Stimulated activated CD4-positive, alpha-beta T cell treated with anti-CD3 and anti-CD28 coated beads, Interleukin-12 subunit alpha, Interleukin-12 subunit beta, amount 100 ng/mL, for 4 hours (primary cell): ENCODE measurements at places on chromosomes 16 and 17.

DNA sequence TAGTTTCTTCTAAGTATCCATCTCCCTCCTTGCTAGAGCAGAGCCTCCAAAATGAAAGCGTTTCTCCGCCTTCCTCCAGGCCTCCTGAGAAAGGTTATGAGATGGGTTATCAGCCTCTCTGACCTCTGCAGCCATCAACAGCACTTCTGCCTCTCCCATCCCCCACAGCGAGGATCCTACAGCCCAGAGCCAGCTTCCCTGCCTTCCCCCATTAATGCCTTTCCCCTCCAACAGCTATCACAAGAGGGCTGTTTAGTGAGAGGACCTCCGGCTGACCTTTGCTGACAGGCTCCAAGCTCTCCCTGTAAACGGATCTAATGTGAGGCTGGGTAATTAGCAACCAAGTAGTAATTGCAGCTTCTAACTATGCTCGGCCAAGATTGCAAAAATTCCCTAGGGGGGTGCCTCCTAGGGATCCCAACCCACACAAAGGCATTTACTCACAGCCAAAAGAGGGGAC is 55.8 kb downstream of the ZFHX3 start:
- no peak for DNase-seq

GRCh38 chr17:50993544-50993943 is 127.1 kb downstream of the SPAG9 start:
- DNase-seq, result no peak

- no peak for DNase-seq
These were observed 85.1 kb downstream of the TNFRSF13B start for GRCh38 chr17:16886655-16887322.

- no peak for DNase-seq
These were observed 147.9 kb downstream of the MAF start for GRCh38 chr16:79452671-79453070.

GRCh38 chr17:75011401-75012095 is 922 bp upstream of the MRPL58 start:
- DNase-seq, result no peak

GRCh38 chr16:57501492-57501891 is 15.2 kb upstream of the DOK4 start:
- DNase-seq, result no peak

DNA sequence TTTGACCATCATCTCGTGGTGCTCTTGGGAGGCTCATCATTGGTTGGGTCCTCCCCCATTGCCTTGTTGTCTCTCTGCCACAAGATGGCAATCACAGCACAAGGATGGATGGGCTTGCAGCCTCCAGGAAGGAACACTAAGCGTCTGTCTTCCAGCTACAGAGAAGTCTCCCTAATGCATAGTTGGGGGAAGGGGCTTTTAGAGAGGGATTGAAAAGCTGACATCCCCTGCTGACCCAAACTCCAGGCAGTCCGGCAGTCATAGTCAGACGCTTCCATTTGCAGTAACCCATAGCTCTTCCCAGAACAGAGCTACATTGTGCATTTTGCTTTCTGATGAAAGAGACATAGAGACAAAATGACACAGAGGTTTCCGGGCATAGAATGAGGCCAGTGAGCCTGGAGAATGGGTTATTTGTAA is 111.4 kb downstream of the UTP18 start:
- DNase-seq, result peak; percentile 15

DNA sequence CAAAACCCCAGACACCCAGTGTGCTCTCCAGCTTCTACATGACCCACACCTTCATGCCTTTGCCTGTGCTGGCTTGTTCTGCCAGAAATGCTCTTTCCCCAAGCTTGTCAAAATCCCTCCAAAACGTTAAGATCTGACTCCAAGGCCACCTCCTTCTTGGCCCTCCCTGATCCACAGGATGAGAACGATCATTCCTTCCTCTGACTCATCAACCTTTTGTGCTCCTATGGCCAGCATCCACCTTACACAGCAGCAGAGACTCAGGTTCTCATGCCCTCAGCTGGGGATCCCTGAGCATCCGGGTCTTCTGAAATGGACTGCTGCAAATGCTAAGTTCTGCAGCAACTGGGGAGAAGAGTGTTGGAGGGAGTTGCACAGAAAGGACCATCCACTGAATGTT is 2.9 kb downstream of the ZBTB4 start:
- DNase-seq, result no peak

GRCh38 chr16:17018585-17018939 is 452.2 kb downstream of the XYLT1 start:
- no peak for DNase-seq

- no peak for DNase-seq
These were observed 31.0 kb downstream of the SOX9 start for GRCh38 chr17:72151565-72152386.

- DNase-seq, result no peak
These were observed 470 bp upstream of the GGT6 start for GRCh38 chr17:4560837-4561256.

- DNase-seq, result no peak
These were observed 2.8 kb upstream of the PYCR1 start for GRCh38 chr17:81939881-81940385.

GRCh38 chr16:51071326-51071725 is 79.7 kb downstream of the SALL1 start:
- no peak for DNase-seq

- no peak for DNase-seq
These were observed 26.9 kb downstream of the ZNRF1 start for GRCh38 chr16:75025761-75026160.

- DNase-seq, result no peak
These were observed 932 bp downstream of the ZNF267 start for GRCh38 chr16:31874366-31875111.

GRCh38 chr17:416293-417206 is 63.9 kb upstream of the RPH3AL start:
- no peak for DNase-seq

GRCh38 chr17:7224661-7225111 is 4.9 kb downstream of the ACADVL start:
- DNase-seq, result no peak

DNA sequence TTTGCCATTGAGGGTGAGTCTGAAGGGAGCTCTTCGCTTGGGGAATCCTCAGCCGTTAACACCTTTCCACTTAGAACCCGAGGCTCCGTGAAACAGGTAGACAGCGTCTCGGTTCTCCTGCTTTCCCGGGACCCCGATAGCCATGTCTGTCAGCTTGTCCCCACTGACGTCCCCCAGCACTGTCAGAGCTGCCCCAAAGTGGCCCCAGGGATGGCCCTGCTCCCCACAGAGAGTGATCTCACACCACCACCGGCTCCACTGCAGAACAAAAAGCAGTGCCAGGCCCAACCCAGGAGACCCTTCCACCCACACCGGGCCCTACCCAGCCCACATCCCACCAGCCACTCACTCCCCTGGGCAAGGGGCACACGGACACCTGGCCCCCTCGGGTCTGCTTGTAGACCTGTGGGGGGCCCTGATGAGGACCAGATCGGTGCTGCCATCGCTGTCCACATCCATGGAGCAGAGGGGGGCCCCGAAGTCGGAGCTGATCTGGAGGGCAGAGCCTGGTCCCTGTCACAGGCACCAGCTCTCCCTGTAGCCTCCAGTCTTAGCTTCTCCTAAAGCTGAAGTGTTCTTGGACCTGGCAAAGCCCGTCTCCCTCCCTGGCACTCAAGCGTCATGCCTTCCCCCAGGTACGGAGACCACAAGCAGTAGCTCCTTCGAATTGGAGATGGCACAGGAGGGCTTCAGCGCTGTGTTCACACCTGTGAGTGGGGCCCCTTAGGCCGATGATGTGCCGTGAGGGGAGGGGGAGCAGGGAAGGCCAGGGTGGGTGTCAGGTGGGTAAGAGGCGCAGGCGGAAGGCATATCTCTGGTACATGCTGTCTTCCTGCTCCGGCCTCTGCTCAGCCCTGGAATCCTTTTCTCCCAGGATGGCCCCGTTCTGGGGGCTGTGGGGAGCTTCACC is 6.5 kb downstream of the ITGAX start:
- no peak for DNase-seq

GRCh38 chr17:74267987-74268499 is 6.0 kb upstream of the DNAI2 start:
- no peak for DNase-seq

DNA sequence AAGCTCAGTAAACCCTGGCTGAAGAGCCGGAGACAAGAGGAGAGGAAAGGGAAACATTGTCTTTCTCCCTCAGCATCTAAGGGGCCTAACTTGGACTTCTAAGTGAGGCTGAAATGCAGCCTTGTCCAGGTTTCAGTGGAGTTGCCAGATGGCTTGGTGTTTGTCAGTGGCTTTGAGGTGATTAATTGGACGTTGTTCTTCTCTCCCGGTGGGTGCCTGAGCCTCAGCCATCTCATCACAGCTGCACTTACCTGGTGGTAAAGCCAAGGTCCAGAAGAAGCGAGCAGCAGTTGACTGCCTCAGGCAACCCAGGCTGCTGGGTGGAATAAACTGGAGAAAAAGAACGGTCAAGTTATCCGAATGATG is 202.2 kb upstream of the NLRP1 start:
- DNase-seq, result no peak

DNA sequence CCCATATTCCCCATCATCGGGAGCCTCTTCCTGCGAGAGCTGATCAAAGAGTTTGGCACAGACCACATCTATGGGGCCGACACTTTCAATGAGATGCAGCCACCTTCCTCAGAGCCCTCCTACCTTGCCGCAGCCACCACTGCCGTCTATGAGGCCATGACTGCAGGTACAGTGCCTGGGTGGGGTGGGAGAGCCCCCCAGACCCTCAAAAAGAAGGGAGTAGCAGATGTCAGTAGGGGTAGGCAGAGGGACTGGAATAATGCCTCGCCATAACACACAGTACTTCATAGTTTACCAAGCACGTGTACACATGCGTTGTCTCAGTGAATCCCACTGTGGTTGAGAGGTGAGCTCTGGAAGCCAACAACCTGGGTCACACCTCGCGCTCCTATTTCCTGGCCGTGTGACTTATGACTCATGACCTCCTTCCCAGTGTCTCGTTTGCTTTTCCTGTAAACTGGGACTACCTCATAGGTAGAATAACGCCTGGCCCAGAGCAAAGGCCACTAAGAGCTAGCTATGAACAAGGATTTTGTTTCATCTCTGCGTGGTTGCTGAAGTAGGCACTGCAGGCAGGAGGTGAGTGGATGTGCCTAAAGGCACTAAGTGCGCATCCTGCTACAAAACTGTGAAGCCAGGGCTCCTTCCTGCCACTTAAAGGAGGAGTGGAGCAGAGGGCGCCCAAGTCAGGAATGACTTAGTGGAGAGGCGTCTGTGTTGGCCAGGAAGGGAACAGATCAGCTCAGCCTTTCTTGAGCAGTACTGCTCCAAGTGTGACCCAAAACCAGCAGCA is 5.2 kb downstream of the NAGLU start:
- no peak for DNase-seq

GRCh38 chr16:77849646-77850258 is 61.4 kb downstream of the VAT1L start:
- DNase-seq, result no peak

DNA sequence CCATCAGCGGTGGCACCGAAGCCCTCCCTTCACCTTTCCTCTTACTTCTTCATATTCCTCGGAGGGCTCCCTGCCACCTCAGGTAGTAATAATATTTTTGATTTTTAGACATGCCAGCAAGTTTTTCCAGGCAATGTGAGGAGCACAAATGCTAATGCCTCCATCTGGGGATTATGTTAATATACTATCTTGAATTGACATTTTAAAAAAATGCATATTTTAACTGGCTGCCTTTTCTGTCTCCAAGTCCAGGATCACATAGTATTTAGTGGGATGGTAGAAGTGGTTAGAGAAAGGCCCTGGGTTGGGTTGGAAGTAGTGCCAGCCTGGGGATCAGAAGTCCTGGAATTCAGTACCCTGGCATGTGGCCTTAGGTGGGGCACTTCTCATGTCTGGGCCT is 147.0 kb downstream of the SPACA3 start:
- no peak for DNase-seq

DNA sequence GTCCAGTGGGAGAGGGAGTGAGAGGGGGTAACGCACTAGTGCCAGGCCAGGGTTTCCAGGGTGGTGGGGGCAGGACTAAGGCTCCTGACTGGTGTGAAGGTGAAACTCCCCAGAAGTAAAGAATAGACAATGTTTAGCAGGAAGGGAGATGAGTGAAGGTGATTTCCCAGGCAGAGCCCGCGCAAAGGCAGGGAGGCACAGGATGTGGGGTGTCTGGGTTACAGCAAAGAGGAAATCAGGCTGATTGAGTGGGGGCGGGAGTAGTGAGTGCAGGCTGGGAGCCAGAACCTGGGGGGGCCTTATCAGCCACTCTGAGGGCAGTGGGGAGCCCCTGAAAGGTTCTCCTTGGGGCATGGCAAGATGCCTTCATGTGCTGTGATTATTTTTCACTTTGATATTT is 167.5 kb downstream of the UTP18 start:
- DNase-seq, result peak; percentile 55
